ENCODE measurements at places on chromosomes 16 and 17.
A peak's percentile ranks its signal among the peaks of the same experiment; 100 is the strongest.

DNA sequence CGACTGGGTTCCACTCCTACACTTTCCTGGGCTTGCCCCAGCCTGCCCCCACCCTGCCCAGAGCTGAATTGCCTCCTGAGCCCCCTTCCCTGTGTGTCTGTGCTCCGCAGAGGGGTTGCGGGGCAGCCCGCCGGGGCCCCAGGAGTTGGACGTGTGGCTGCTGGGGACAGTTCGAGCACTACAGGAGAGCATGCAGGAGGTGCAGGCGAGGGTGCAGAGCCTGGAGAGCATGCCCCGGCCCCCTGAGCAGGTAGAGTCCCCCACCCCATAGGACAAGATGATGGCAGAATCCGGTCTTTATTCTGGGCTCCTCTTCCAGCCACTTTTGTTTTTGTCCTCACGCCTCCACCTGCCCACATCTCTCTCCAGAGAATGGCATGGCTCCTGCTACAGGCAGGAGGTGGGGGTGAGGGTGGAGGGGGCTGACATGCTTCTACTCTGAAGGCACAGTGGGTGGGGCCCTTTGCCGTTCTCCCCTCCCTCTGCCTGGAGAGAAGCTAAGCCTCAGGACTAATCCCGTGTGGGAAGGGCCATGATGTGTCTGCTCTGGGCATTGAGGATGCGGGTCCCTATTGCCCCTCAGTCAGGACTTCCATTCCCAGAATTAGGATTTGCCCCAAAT lies 3.5 kb downstream of the ACBD4 start:
- DNase-seq = no peak

- no peak for DNase-seq
Observed at GRCh38 chr17:34366529-34367107, 3.6 kb upstream of the CCL1 start.

DNA sequence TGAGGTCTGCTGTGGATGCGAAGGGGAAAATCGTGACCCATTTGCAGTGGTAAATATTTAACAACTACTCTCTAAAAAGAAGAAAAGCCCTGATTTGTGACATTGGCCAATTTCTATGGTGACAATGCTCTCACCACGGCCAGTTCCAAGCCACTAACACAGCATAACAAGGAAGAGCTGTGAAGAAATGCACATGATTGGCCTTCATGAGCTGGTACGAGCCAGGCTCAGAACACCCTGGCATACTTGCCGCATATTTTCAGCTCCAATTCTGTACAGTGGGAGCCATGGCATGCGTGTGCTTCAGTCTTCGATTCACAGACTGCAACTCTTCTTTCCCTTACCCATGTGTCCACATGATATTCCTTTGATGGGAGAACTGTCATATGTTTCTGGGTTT lies 363.9 kb upstream of the CDH5 start:
- no peak for DNase-seq

DNA sequence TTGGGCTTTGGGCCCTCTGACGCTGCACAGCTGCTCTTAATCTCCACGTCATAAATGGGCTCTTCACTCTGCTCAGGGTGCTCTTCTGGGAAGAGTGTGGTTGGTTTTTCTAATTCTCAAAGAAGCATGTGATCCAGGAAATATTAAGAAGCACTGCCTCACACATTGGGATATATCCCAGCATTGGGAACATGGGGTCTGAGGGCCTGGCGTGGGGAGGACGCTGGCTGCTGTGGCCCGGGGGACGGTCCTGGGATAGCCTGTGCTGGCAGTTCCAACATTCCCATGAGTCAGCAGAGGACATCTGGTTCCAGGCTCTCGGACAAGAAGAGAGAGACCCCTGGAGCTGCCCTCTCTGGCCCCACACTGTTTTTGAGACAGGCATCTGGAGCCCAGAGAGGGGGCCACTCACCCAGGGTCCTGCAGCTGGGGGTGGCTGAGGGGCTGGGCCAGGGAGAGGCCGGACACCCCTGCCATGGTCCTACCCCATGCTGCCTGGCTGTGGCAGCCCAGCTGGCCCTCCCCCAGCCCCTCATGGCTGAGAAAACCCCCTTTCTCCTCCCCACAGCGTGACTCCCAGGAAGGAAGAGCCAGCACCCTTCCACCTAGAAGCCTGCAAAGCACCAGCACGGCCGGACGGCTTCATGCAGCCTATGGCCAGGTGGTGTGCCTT lies 58.8 kb downstream of the NT5M start:
- DNase-seq = no peak

GRCh38 chr16:14071576-14072271 lies 605 bp downstream of the MRTFB start:
- peak; percentile 10 for DNase-seq

DNA sequence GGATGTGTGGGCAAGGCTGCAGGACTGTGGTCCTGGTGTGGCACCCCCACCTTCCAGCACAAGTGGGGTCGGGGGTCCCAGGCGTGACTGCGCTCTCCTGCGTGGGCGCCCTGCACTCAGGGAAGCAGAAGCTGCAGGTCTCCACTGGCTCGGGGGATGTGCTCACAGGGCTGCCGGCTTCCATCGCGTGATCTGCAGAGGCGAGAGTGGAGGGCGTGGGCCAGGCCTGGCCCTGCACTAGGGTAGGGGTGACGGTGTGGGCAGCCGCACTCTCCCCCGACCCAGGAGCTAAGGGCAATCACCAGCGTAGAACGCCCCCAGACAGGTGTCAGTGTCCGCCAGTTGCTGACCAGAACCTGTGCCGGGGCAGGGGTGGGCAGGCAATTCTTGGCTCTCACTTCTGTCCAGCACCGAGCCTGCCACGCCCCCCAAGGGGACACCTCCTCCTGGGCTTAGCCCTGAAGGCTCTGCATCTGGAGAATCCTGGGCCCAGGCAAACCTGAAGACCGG lies 32.3 kb downstream of the TNFRSF13B start:
- DNase-seq = no peak

DNA sequence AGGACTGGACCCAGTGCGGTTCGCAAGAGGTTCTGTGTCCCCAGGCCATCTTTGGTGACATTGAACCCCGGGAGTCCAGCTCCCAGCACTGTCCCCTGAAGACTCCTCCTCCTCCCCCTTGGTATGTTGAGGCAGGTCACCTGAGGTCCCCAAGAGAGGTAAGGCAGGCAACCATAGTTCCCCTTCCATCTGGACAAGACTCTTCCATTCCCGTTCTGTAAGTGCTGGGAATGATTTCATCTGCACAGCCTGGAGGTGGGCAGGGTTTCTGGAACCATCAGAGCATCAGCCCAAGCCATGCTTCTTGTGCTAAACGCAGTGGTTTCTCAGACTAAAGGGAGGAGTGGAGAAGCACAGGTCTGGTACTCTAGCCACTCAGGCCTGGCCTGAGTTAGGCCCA lies 24.9 kb downstream of the COPZ2 start:
- no peak for DNase-seq

Data from COR-L47 (cell line).